H1 (cell line): ENCODE measurements at places on chromosomes 6 and 20.

GRCh38 chr6:156601152-156602065 is 175.8 kb upstream of the ARID1B start:
- DNase-seq, result no peak
- H3K4me1 ChIP-seq, result no peaks in the 10 kb centered on the region
- no peak overlapping the region for H3K27ac ChIP-seq
- H3K27me3 ChIP-seq, result no peaks in the 10 kb centered on the region
- H3K4me3 ChIP-seq, result no peak overlapping the region

DNA sequence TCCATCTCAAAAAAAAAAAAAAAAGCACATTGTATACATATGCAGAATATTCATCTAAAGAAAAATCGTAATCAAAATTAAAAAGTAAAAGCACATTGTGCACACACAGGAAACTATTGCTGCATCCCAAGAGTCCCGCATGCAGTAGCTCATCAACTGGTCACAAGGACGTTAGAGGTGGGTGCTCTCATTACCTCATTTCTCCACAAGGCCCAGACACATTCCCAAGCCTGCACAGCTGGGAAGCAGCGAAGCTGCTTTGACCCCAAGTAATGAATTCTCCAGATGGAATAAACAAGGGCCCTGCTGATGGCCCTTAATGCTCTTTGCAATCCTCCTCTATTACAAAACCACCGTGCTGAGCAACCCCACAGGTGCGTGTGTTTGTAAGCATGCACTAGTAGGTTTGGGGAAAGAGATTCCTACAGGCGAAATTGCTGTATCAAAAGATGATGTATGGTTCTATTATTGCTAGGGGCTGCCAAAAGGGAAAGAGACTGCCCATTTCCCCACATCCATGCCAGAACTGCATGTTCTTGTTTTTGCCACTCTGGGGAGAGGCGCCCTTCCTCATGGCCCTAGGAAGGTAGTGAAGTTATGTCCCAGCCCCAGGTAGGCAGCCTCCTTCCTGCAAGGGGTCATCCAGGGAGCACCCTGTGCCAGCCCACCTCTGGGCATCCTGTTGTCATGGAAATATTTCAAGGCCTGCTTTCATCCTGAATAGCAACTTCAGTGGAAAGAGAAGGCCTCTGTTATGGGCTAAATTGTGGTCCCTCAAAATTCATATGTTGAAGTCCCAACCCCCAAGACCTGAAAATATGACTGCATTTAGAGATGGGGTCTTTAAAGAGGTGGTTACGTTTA is 34.6 kb upstream of the PTGIS start:
- no peaks in the 10 kb centered on the region for H3K36me3 ChIP-seq
- no peaks in the 10 kb centered on the region for H3K4me1 ChIP-seq
- no peak overlapping the region for H3K27ac ChIP-seq

- no peak for DNase-seq
- no peaks in the 10 kb centered on the region for H3K27me3 ChIP-seq
- H3K27ac ChIP-seq, result no peak overlapping the region
- H3K36me3 ChIP-seq, result no peaks in the 10 kb centered on the region
- H3K4me3 ChIP-seq, result no peak overlapping the region
These were observed 238.1 kb downstream of the HAO1 start for GRCh38 chr20:7702141-7702540.

DNA sequence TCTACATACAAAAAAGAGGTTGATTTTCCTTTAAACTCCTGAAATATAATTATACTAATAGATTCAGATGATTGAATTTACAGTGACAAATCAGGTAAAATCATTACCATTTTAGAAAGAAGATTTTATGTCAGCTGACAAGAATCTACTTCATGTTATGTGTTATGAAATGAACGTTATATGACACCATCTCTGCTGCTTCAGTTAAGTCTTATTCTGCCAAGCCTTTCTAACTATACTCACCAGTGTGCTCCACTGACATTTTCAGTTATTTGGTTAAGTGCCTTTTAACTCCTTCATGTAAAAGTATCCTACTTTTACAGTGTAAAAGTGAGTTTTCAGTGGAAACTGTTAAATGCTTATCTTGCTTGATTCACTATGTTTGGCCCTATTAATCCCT is 80.4 kb downstream of the RWDD2A start:
- H3K4me1 ChIP-seq, result no peaks in the 10 kb centered on the region
- H3K27me3 ChIP-seq, result no peaks in the 10 kb centered on the region
- H3K4me3 ChIP-seq, result no peak overlapping the region
- no peak overlapping the region for H3K27ac ChIP-seq
- DNase-seq, result no peak
- no peaks in the 10 kb centered on the region for H3K36me3 ChIP-seq

- no peaks in the 10 kb centered on the region for H3K4me1 ChIP-seq
- no peak overlapping the region for H3K27ac ChIP-seq
- H3K36me3 ChIP-seq, result no peaks in the 10 kb centered on the region
- no peak for DNase-seq
These were observed 498.3 kb upstream of the AGPAT4 start for GRCh38 chr6:161772176-161772575.

- H3K27ac ChIP-seq, result no peak overlapping the region
- H3K4me1 ChIP-seq, result no peaks in the 10 kb centered on the region
- no peak overlapping the region for H3K4me3 ChIP-seq
- no peak for DNase-seq
- no peaks in the 10 kb centered on the region for H3K36me3 ChIP-seq
- no peaks in the 10 kb centered on the region for H3K27me3 ChIP-seq
These were observed 52.5 kb downstream of the MMUT start for GRCh38 chr6:49410564-49410963.

GRCh38 chr20:32535953-32536823 is 48.9 kb downstream of the NOL4L start:
- H3K36me3 ChIP-seq, result no peaks in the 10 kb centered on the region
- H3K4me3 ChIP-seq, result peak overlapping the region; percentile 43
- H3K27me3 ChIP-seq, result peaks cover 20% of the 10 kb centered on the region
- peaks cover 20% of the 10 kb centered on the region for H3K4me1 ChIP-seq
- no peak for DNase-seq

- H3K27me3 ChIP-seq, result no peaks in the 10 kb centered on the region
- H3K36me3 ChIP-seq, result no peaks in the 10 kb centered on the region
- no peak for DNase-seq
- no peak overlapping the region for H3K27ac ChIP-seq
- H3K4me3 ChIP-seq, result no peak overlapping the region
- H3K4me1 ChIP-seq, result no peaks in the 10 kb centered on the region
These were observed 153.3 kb downstream of the PREX1 start for GRCh38 chr20:48674461-48674860.

- DNase-seq, result no peak
- H3K27ac ChIP-seq, result no peak overlapping the region
- no peaks in the 10 kb centered on the region for H3K4me1 ChIP-seq
- H3K27me3 ChIP-seq, result no peaks in the 10 kb centered on the region
These were observed 345.0 kb downstream of the DOK5 start for GRCh38 chr20:54820392-54820791.

- H3K36me3 ChIP-seq, result no peaks in the 10 kb centered on the region
- no peaks in the 10 kb centered on the region for H3K27me3 ChIP-seq
- no peak overlapping the region for H3K27ac ChIP-seq
- DNase-seq, result no peak
- H3K4me1 ChIP-seq, result no peaks in the 10 kb centered on the region
These were observed 390.8 kb upstream of the HS3ST5 start for GRCh38 chr6:114733596-114733995.

DNA sequence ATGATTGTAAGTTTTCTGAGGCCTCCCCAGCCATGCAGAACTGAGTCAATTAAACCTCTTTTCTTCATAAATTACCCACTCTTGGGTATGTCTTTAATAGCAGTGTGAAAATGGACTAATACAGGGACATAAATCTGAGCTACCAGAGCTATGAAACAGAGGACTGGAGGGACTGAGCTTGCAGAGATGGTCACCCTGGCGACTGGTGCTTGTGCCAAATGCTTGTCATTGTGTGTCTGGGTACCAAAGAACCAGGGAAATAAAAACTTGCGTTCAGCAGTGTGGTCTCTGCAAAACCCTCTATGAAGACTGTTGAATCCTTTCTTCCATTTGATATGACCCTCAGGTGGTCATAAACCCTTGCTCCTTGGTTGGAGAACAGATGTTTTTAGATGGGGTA is 105.1 kb upstream of the PRL start:
- H3K27ac ChIP-seq, result no peak overlapping the region
- no peaks in the 10 kb centered on the region for H3K27me3 ChIP-seq
- H3K36me3 ChIP-seq, result no peaks in the 10 kb centered on the region
- DNase-seq, result no peak

DNA sequence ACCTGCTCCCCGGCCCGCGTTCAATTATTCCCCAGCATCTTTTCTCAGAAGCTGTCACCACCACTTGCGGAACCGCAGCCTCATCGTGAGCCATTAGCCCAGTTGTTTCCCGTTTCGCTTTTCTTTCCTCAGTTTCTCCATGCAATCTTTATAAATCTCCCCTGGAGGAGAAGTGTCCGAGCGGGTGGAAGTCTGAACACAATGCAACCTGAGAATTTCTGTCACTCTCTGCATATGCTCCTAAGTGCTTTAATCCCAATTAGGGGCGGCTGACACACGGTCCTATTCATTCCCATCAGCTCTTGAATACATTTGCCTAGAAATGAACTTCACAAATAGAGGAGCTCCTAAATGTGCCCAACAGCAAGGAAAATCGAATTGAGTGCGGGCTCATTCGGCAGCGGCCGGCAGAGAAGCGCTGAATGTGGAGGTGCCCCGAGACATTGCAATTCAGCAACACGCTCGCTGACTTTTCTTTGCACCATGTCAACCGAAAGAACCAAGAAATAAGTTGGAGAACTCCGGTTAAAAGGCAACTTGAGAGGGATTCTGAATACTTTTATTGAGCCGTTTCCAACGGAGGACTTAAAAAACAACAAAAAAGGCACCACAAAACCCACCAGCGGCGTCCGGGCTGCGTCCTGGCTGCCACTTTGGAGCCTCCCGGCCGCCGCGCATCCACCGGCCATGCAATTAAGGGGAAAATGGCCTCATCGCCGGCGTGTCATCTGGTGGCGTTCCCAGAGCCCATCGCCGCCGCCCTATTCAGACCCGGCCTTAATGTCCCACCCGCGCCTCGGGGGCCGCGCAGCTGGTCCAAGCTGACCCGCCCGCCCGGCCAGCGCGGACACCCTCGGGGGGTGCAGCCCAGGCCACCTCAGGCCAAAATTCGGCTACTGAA is 3.9 kb upstream of the PRDM13 start:
- peaks cover 3% of the 10 kb centered on the region; the same call in 1 of the 2 replicates for H3K4me1 ChIP-seq
- no peaks in the 10 kb centered on the region for H3K36me3 ChIP-seq
- H3K27me3 ChIP-seq, result peaks cover 92% of the 10 kb centered on the region
- no peak overlapping the region for H3K4me3 ChIP-seq

- no peak for DNase-seq
- H3K27ac ChIP-seq, result no peak overlapping the region
- H3K27me3 ChIP-seq, result no peaks in the 10 kb centered on the region
- H3K36me3 ChIP-seq, result no peaks in the 10 kb centered on the region
- H3K4me3 ChIP-seq, result no peak overlapping the region
These were observed 285.2 kb downstream of the UST start for GRCh38 chr6:149031859-149032598.

- no peak overlapping the region for H3K4me3 ChIP-seq
- H3K36me3 ChIP-seq, result no peaks in the 10 kb centered on the region
- no peak for DNase-seq
These were observed 221.8 kb upstream of the SOX4 start for GRCh38 chr6:21371676-21372171.

GRCh38 chr6:41846666-41847237 is 48.4 kb downstream of the USP49 start:
- no peaks in the 10 kb centered on the region for H3K4me1 ChIP-seq
- no peak overlapping the region for H3K4me3 ChIP-seq
- H3K27ac ChIP-seq, result no peak overlapping the region
- H3K36me3 ChIP-seq, result no peaks in the 10 kb centered on the region
- no peaks in the 10 kb centered on the region for H3K27me3 ChIP-seq
